ENCODE measurements at places on chromosomes 3 and 15. TPM values are rescaled to one million over a fixed set of nuclear protein-coding genes. Genes with fewer than 3 reads are reported as not detected.

The SLC35A5 gene
- total RNA-seq = 36.8 TPM

The ISG20 gene
- total RNA-seq = 3.1 TPM

The SERPINI2 gene
- 1.8 TPM for total RNA-seq

The CAMP gene
- total RNA-seq = not detected

The TGM5 gene
- not detected for total RNA-seq

The UNC13C gene
- 7.7 TPM for total RNA-seq

The ZBED2 gene
- not detected for total RNA-seq

The LEKR1 gene
- 4.1 TPM for total RNA-seq

The GRAMD1C gene
- 2.4 TPM for total RNA-seq

DNA sequence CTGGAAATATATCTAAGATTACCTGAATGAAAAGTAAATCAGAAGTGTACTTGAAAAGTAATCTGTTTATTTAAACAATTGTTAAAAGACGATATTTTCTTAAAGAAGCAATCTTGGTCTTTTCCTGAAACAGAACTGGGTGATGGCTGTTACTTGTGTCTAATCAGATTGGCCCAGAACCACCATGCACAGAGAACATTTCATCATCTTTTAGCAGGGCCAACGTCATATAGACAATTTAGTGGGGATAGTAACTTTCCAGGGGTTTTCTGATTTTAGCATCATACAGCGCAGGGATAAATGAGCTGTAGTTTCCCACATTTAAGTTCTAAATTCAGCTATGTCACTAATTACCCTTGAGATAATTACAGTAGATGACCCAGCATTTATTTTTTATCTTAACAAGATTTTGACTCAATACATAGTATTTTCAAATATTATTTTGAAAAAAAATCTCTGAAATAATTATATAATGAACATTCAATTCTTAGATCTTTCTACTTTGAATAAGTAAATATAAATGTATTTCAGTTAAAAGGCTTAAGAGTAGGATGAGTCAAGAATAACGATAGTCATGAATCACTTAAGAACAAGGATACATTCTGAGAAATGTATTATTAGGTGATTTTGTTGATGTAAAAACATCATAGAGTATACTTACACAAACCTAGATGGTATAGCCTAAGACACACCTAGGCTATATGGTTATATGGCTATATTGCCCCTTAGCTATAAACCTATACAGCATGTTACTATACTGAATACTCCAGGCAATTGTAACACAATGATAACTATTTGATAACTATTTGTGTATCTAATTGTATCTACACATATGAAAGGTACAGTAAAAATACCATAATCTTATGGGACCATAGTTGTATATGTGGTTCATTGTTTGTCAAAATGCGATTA, 103.8 kb upstream of the MME start:
- no peak overlapping the region for H3K4me3 ChIP-seq
- no peak overlapping the region for H3K27ac ChIP-seq
- peaks cover 3% of the 10 kb centered on the region for H3K4me1 ChIP-seq
- no peak for DNase-seq
- no peaks in the 10 kb centered on the region for H3K36me3 ChIP-seq

- H3K4me1 ChIP-seq = peaks cover 2% of the 10 kb centered on the region
- no peak overlapping the region for H3K4me3 ChIP-seq
- no peak overlapping the region for H3K27ac ChIP-seq
- H3K36me3 ChIP-seq = no peaks in the 10 kb centered on the region
- H3K27me3 ChIP-seq = no peaks in the 10 kb centered on the region
These were observed 32.7 kb downstream of the TRANK1 start for GRCh38 chr3:36911990-36912804.

GRCh38 chr3:194130188-194130587, 5.8 kb upstream of the HES1 start:
- DNase-seq = no peak
- H3K4me1 ChIP-seq = peaks cover 43% of the 10 kb centered on the region
- H3K4me3 ChIP-seq = peak overlapping the region; percentile 55
- H3K27ac ChIP-seq = peak overlapping the region; percentile 45
- H3K36me3 ChIP-seq = no peaks in the 10 kb centered on the region
- peaks cover 4% of the 10 kb centered on the region for H3K27me3 ChIP-seq

DNA sequence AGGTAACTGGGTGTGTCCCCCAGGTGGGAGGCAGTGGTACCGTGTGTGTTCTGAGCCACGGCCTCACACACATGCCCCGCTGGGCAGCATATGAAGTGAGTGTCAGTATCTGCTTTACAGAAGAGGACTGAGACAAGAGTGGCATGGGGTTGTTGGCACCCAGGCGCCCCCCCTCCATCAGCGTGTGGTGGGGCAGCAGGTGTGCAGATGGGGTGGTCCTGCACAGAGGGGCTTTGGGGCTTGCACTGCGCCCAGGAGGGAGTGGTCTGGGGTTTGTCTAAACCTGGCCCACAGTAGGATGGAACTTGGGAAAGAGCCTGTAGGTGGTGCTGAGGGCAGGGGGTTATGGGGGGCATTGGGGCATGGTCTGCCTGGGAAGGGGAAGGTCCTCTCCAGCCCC, 176.0 kb downstream of the APBA2 start:
- H3K27ac ChIP-seq = no peak overlapping the region
- H3K36me3 ChIP-seq = peaks cover 3% of the 10 kb centered on the region
- H3K4me1 ChIP-seq = peaks cover 21% of the 10 kb centered on the region
- no peak for DNase-seq
- no peak overlapping the region for H3K4me3 ChIP-seq
- no peaks in the 10 kb centered on the region for H3K27me3 ChIP-seq

DNA sequence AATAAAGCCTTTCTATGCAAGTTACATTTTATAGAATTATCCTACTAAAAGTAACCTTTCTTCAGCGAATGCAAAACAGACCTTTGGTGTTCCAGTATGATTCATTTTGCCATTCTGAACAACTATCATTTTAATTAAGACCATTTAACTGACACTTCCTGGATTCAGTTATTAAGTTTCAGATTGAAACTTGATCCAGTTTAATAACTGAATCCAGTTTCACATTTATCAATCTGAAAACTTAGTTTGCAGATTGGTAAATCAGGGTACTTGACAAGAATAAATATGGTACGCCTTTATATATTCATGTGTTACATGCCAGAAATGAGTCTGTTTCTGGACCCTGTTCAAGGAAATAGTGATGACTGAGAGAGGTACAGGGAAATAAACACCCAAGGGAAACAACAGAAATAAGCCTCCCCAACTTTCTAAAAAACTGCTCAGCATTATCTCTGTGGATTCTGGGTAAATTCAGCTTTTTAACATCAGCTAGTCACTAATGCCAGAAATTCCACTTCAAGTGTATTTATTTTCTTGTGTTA, 23.3 kb upstream of the NFKBIZ start:
- peaks cover 5% of the 10 kb centered on the region for H3K36me3 ChIP-seq
- DNase-seq = no peak
- H3K4me3 ChIP-seq = no peak overlapping the region
- peaks cover 6% of the 10 kb centered on the region for H3K27me3 ChIP-seq
- no peak overlapping the region for H3K27ac ChIP-seq
- peaks cover 11% of the 10 kb centered on the region for H3K4me1 ChIP-seq

DNA sequence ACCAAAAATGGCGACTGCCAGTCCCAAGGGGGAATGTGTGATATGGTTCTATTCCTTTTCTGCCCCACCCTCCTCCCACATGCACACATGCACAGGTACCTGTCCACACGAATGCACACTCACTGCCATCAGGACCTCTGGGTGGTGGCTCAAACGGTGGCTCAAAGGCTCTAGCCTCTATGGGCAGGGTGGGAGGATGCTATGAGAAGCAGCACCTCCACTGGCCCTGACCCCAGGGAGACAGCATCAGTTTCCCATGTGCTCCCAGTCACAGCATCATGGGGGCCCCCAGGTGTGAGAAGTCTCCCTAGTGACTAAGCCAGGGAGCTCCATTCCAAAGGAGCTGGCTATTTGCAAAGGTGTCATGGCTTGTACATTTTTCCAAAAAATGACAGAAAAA, 15.9 kb downstream of the SEMA3G start:
- H3K4me1 ChIP-seq = peaks cover 10% of the 10 kb centered on the region
- H3K4me3 ChIP-seq = no peak overlapping the region
- H3K27me3 ChIP-seq = peaks cover 11% of the 10 kb centered on the region
- no peaks in the 10 kb centered on the region for H3K36me3 ChIP-seq
- H3K27ac ChIP-seq = no peak overlapping the region
- DNase-seq = no peak

- no peak overlapping the region for H3K4me3 ChIP-seq
- DNase-seq = no peak
- H3K27ac ChIP-seq = no peak overlapping the region
- no peaks in the 10 kb centered on the region for H3K4me1 ChIP-seq
- H3K36me3 ChIP-seq = no peaks in the 10 kb centered on the region
- no peaks in the 10 kb centered on the region for H3K27me3 ChIP-seq
These were observed 247.7 kb upstream of the TTC14 start for GRCh38 chr3:180354214-180354613.

GRCh38 chr15:81379269-81379668, 5.3 kb upstream of the TMC3 start:
- no peaks in the 10 kb centered on the region for H3K27me3 ChIP-seq
- no peak overlapping the region for H3K27ac ChIP-seq
- no peak for DNase-seq
- H3K4me3 ChIP-seq = no peak overlapping the region
- no peaks in the 10 kb centered on the region for H3K36me3 ChIP-seq

DNA sequence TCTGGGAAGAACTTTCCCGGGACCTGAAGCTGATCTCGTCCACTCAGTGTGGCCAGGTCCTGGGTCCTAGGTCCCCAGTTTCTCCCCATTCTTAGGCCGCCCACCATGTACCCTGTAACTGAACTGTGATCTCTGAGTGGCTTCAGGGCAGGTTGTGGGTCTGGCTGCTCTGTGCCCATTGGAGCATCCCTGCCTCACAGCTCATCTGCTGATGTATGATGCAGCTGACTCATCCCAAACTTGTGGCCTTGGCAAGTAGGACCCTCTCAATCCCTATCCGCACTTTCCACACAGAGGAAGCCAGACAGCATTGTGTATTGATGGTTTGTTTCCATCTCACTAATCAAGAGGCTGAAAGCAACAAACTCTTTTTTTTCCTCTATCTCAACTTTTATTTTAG, 69.1 kb upstream of the XCR1 start:
- H3K4me3 ChIP-seq = no peak overlapping the region
- peaks cover 22% of the 10 kb centered on the region for H3K4me1 ChIP-seq
- peaks cover 3% of the 10 kb centered on the region for H3K27me3 ChIP-seq
- H3K36me3 ChIP-seq = no peaks in the 10 kb centered on the region
- no peak for DNase-seq
- H3K27ac ChIP-seq = no peak overlapping the region

GRCh38 chr15:69657626-69658025, 205.0 kb downstream of the RPLP1 start:
- H3K27ac ChIP-seq = no peak overlapping the region
- no peaks in the 10 kb centered on the region for H3K36me3 ChIP-seq
- DNase-seq = no peak
- H3K4me3 ChIP-seq = no peak overlapping the region
- H3K27me3 ChIP-seq = peaks cover 50% of the 10 kb centered on the region

- DNase-seq = no peak
- H3K27ac ChIP-seq = no peak overlapping the region
- no peak overlapping the region for H3K4me3 ChIP-seq
- no peaks in the 10 kb centered on the region for H3K36me3 ChIP-seq
- H3K27me3 ChIP-seq = no peaks in the 10 kb centered on the region
- H3K4me1 ChIP-seq = peaks cover 13% of the 10 kb centered on the region
These were observed 129.6 kb downstream of the CTNNB1 start for GRCh38 chr3:41328926-41329325.

DNA sequence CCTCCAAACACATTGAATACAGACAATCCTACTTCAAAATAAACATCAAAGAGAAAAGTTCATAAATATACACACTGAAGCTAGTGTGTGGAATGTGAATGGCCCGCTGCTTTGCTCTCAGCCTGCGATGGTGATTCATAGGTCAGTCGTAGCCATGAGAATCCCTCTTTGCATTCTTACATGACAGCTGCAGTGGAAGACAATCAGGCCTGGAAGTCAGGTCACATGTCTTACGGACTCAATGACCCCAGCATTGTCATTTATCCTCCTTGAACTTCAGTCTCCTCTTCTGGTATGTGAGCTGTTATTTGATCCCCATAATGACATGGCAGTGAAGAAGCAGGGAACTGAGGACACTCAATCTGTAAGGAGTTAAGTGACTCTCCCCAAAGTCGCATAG, 217.8 kb upstream of the EOMES start:
- H3K4me3 ChIP-seq = no peak overlapping the region
- DNase-seq = no peak
- no peaks in the 10 kb centered on the region for H3K27me3 ChIP-seq
- no peaks in the 10 kb centered on the region for H3K36me3 ChIP-seq
- H3K27ac ChIP-seq = no peak overlapping the region
- H3K4me1 ChIP-seq = no peaks in the 10 kb centered on the region

GRCh38 chr3:46098319-46098761, 71.1 kb upstream of the XCR1 start:
- no peaks in the 10 kb centered on the region for H3K36me3 ChIP-seq
- peaks cover 2% of the 10 kb centered on the region for H3K4me1 ChIP-seq
- peaks cover 3% of the 10 kb centered on the region for H3K27me3 ChIP-seq
- DNase-seq = no peak

GRCh38 chr3:43307226-43307625, 20.9 kb downstream of the SNRK start:
- H3K36me3 ChIP-seq = peaks cover 27% of the 10 kb centered on the region
- H3K4me3 ChIP-seq = no peak overlapping the region
- DNase-seq = no peak
- no peak overlapping the region for H3K27ac ChIP-seq

GRCh38 chr15:36645106-36645505, 65.7 kb downstream of the CDIN1 start:
- H3K4me3 ChIP-seq = no peak overlapping the region
- H3K27ac ChIP-seq = no peak overlapping the region
- DNase-seq = no peak
- H3K36me3 ChIP-seq = peaks cover 1% of the 10 kb centered on the region

DNA sequence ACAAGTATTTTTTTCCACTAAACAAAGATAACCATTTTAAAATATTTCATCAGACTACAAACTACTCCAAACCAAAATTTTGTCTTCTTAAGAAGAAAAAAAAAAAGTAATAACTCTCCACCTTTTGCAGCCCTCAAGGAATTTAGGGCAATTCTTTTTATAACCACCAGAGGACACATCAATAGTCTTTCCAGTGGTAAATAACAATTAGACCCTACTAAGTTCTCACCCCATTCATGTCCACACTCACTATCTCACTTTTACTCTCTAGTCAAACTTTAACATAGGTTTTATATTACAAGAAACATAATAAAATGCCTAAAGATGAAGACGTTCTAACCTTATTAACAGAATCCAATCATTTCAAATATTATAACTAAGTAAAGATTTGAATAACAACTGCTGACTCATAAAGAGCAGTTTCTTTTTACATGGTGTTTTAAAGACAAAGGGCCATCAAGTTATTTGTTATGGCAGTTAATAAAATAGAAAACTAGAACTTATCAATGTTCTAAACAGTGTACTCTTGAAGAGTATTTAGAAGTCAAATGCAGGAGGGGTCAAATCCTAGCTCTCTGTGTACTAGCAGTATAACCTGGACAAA, 33.0 kb downstream of the CCDC39 start:
- no peak for DNase-seq
- H3K4me3 ChIP-seq = no peak overlapping the region
- no peaks in the 10 kb centered on the region for H3K27me3 ChIP-seq
- no peak overlapping the region for H3K27ac ChIP-seq
- H3K36me3 ChIP-seq = no peaks in the 10 kb centered on the region

GRCh38 chr3:88661433-88661824, 446.0 kb upstream of the EPHA3 start:
- H3K4me3 ChIP-seq = no peak overlapping the region
- no peaks in the 10 kb centered on the region for H3K36me3 ChIP-seq
- peaks cover 2% of the 10 kb centered on the region for H3K4me1 ChIP-seq
- H3K27ac ChIP-seq = no peak overlapping the region
- no peaks in the 10 kb centered on the region for H3K27me3 ChIP-seq
- DNase-seq = no peak

Data from progenitor cell of endocrine pancreas (in vitro differentiated cells).